Karpas-422 (cell line): ENCODE measurements at places on chromosomes 5 and 9.

DNA sequence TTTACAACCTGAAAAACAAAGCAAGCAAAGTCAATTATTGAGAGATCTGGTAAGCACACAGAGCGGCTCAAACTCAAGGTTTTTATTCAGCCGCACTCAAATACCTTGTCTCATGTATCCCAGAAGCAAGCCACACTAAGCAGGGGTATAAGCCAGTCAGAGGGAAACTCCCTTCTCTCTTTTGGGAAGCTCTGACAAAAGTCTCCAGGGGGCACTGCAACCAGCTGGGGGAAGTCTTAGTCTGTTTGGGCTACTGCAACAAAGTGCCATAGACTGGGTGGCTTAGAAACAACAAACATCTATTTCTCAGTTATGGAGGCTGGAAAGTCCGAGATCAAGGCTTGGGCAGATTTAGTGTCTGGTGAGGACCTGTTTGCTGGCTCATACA, 246.0 kb downstream of the ENC1 start:
- peak; percentile 52 for DNase-seq

- no peak for DNase-seq
Measured at GRCh38 chr9:16143947-16144890, 591.4 kb downstream of the CCDC171 start.

GRCh38 chr9:93945400-93946337, 9.5 kb downstream of the BARX1 start:
- DNase-seq, result no peak

DNA sequence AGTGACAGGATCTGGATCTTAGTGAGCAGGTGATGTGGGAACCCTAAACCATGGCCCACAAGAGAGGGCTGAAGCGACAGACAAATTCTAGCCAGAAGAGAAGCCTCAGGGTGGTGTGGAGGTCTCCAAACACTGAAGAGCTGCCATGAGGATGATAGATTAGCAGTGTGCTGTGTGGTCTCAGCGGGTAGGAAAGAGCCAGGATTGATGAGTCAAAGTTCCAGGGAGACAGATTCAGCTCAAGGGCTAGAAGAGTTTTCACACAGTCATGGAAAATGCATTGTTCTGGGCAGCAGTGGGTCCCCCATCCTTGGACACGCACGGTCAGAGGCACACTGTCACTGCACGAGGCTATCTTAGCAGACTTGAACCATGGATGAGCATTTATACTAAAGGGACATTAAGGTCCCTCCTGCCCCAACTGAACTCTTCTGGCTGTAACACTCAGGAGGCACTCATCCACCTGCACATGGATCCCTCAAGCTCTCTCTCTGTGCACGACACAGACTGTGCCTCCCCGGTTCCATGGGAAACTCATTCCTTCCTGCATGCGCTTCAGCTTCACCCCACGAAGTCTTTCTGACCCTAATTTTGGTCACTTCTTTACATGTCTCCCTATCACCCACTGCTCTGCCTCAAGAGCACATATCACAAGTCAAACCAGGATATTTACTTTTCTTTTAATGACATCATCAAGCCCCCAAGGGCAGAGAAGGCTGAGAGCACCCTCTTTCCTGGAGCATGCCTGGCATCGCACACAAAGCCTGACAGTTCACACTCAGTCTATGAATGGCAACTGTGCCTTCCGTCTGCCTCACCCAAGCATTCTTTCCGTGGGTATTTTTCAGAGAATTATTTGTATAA, 84.8 kb downstream of the TLE1 start:
- DNase-seq, result no peak

- no peak for DNase-seq
Measured at GRCh38 chr5:141903261-141903660, 20.4 kb upstream of the DELE1 start.

GRCh38 chr9:6894135-6894534, 136.4 kb downstream of the KDM4C start:
- no peak for DNase-seq

GRCh38 chr5:172102913-172103626, 85.0 kb downstream of the STK10 start:
- no peak for DNase-seq

DNA sequence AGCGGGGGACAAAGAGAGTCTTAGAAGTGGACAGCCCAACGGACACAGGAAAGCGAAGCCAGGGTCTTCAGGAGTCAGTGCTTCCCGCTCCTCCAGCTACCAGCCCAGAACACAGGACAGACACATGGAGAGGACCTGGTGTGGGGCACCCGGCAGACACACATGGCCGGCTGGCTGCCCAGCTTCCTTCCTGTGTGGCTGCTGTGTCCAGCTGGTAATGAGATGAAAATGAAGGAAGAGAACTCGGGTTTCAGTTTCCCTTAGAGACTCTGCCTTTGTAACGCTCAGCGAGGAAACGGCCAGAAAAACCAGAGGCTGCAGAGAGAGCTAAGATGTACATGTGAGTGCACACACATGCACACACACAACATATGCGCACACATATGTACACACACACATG, 87.5 kb downstream of the SECISBP2 start:
- DNase-seq, result no peak

- DNase-seq, result no peak
Measured at GRCh38 chr5:176897263-176897662, 1.9 kb downstream of the HK3 start.

DNA sequence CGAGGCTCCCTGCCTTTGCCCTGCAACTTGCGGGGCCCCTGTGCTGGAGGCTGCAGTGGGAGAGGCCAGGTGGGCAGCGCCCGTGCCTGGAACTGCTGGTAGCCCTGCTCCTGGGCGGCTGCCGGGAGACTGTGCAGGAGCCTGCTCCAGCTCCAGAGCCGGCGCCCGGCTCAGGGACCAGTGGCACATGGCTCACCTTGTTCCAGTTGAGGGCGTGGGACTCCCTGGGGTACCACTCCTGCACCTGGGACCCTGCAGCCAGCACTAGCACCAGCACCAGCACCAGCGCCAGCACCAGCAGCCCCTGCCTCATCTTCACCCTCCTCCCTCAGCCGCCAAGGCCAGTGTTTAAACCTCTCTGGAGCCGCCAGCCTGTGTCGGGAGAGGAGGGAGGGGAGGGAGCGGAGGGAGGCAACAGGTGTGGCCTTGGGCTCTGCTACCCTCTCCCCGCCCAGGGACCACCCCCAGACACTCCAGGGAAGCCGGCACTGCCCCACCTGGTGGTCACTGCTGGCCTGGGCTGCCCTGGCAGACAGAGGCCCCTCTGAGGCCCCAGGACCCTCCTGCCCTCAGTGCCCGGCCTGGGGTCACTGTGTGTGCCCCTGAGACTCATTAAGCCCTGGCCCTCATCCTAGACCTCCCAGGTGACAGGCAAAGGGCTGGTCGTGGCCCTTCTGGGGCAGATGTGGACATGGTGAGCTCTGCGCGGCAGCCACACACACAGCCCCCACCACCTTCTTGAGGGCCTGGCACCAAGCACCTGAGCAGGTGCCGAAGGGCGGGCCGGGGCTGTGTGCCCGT, at the start of gene LCN10:
Gene LCN10 (minus strand): TSS at position 350 of the 801 bp plus-strand sequence. CDS start 37 bp downstream, at position 313.
- no peak for DNase-seq

GRCh38 chr5:91645347-91645746, 262.2 kb upstream of the ARRDC3 start:
- DNase-seq, result no peak

- no peak for DNase-seq
Measured at GRCh38 chr9:113764572-113764971, 111.5 kb upstream of the ZNF618 start.

- DNase-seq, result peak; percentile 95
Measured at GRCh38 chr5:43556857-43557542, at the start of gene PAIP1. Gene PAIP1, minus strand, starts transcription at chr5:43557077. Its CDS starts 231 bp downstream, at chr5:43556846.

DNA sequence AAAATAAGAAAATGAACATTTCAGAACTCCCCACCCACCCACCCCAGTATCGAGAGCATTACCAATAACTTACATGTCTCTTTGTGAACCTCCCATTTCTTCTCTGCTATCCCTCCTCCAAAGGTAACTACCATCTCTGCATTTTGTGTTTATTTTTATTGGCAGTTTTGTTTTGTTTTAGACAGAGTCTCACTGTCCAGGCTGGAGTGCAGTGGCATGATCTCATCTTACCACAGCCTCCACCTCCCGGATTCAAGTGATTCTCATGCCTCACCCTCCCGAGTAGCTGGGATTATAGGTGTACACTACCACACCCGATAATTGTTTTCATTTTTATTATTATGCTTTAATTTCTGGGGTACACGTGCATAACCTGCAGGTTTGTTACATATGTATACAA, 21.7 kb upstream of the GLIS3 start:
- no peak for DNase-seq

DNA sequence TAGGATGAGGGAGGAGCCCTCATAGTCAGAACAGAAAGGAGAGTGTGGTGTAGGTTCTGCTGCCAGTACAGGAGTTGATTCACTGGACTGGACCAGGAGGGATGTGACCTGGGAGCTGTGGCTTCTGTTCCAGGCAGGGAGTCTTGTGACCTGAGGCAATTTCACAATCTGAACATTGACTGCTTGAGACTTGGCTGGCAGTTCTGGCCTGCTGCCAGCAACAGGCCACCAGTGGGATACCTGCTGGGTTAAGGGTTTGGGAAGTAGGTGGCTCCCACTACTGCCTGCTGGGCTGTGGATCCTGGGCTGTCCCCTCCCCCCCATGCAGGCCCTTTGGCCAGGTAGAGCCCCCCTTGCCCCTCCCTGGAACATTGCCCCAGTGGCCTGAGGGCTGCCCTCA, 268.6 kb upstream of the ARRDC3 start:
- no peak for DNase-seq

GRCh38 chr5:79886456-79886855, 104.6 kb downstream of the MTX3 start:
- DNase-seq, result no peak

- no peak for DNase-seq
Measured at GRCh38 chr9:74117731-74118130, 379.4 kb upstream of the RORB start.

- no peak for DNase-seq
Measured at GRCh38 chr5:161446655-161447054, 99.9 kb downstream of the GABRB2 start.

GRCh38 chr5:81213070-81213469, 20.1 kb upstream of the CKMT2 start:
- DNase-seq, result no peak

DNA sequence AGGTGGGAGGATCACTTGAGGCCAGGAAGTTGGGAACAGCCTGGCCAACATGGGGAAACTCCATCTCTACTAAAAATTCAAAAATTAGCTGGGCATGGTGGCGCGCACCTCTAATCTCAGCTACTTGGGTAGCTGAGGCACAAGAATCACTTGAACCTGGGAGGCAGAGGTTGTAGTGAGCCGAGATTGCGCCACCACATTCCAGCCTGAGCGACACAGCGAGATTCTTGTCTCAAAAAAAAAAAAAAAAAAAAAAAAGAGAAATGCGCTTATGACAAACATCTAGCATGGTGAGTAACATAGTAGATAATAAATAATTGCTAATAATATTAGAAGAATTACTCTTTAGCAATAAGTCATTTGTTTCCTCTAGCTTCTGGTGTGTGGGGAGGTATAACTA, 25.9 kb downstream of the RUSC2 start:
- DNase-seq, result no peak

DNA sequence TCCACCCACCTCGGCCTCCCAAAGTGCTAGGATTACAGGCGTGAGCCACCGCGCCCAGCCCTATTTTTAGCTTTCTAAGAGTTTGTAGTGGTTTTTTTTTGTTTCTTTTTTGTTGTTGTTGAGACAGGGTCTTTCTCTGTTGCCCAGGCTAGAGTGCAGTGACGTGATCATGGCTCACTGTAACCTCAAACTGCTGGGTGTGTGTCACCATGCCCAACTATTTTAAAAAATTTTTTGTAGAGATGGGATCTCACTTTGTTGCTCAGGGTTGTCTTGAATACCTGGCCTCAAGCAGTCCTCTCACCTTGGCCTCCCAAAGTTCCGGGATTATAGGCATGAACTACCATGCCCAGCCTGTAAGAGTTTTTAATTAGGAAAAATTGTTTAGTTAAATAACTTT, 145.3 kb upstream of the SH3GL2 start:
- no peak for DNase-seq

DNA sequence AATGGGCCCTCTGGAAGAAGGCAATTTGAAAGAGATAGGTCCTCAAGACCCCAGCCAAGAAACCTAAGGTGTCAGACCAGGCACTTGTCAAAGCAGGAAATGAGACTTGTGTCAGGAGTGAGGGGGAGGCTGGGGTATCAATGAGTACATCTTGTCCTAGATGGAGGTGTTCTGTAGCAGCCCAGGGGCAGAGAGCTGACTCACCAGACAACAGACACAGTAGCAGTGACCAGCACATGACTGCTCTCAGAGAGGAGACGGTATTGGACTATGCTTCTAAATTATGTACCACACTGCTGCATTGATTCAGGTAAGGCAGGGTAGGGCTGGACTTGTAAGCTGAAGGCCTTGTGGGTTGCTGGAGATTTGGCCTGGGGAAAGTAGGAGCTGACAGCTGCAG, 551.2 kb upstream of the KLF4 start:
- no peak for DNase-seq

DNA sequence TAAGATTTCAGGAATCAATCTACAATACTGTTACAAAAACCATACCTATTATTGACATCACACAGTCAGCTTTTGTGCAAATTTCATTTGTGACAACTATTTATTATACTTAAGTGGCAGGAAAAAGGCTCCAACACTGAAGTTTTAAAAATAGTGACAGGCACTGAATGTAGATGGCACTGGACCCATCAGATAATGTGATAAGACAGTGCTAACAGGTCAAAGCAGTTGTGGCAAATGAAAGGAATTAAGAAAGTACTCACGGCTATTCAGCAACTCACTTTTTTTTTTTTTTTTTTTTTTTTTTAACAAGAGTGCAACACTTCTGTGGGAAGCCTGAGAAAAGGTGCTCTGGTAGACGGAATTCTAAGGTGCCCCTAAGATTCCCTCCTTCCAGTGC, 115.0 kb upstream of the MEF2C start:
- no peak for DNase-seq

GRCh38 chr5:168607946-168608345, 28.8 kb upstream of the PANK3 start:
- no peak for DNase-seq

DNA sequence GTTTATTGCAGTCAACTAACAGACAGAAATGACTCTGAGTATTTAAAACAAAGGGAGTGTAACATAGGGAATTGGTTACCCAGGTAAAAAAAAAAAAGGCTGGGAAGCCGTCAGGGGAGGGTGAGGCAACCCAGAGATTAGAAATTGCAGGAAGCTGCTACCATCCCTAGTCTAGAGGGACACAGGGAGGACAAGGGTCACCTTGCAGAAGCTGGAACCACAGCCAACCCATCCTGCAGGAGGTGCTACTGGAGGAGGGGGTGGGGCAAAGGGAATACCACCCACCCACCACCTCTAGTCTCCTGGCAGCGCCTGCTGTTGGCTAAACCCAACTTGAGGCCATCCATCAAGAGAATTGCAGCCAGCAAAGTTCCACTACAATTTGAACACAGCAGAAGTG, 6.5 kb downstream of the CAST start:
- DNase-seq, result no peak

DNA sequence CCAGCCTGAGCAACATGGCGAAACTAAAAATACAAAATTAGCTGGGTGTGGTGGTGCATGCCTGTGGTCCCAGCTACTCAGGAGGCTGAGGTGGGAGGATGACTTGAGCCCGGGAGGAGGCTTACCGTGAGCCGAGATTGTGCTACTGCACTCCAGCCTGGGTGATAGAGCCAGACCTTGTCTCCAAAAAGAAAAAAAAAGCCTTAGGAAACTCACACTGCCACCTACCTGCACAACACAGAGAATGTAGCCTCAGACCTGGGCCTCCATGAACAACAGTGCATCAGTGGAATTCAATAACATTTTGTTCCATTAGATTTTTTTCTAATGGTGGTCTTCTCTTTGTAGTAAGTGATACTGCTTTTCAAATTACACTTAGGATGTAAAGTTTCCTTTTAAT, 63.8 kb upstream of the RARS1 start:
- DNase-seq, result peak; percentile 44
